ENCODE measurements at places on chromosomes 7 and 10. TPM values are rescaled to one million over a fixed set of nuclear protein-coding genes. Genes with fewer than 3 reads are reported as not detected.

GRCh38 chr7:93894426-93894825 lies 3.9 kb upstream of the TFPI2 start:
- no peak overlapping the region for H3K27ac ChIP-seq
- DNase-seq, result no peak
- no peaks in the 10 kb centered on the region for H3K4me1 ChIP-seq
- no peaks in the 10 kb centered on the region for H3K27me3 ChIP-seq
- no peak overlapping the region for H3K4me3 ChIP-seq

The ZNF804B gene
- total RNA-seq, result 0.33 TPM

DNA sequence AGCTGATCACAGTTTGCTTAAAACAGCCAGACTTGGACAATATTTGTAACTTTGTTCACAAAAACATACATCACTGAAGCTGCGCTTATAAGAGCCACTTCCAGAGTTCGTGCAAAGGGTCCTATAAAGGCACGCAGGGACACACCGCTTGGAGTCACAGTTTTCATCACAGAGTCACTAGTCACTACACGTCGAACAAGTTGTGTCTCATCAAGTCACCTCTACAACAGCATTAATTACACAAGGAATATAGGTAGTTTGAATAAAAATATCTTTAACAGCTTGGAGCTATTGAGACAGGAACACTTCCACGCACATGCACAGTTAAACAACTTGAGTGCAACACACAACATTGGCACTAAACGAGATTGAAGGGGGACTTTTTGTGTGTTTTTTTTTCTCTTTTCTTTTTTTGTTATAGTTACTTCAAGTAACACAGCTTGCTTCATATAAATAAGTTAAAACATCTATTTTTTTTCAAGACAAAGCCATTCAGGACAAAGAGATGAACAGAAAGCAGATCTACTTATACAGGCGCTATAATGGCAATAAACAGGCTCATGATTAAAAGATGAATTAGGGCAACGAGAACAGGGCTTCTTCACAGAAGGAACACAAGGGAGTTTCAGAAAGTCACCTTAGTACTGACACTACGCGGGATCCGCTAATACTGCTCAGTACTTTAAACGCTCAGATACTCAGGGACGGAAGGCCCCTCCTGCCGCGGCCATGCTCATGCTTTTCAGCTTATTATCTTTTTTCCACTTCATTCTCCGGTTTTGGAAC lies 2.2 kb downstream of the HOXA5 start:
- H3K4me1 ChIP-seq, result peaks cover 4% of the 10 kb centered on the region
- peak overlapping the region; percentile 95 for H3K27ac ChIP-seq
- peak; percentile 15 for DNase-seq
- H3K27me3 ChIP-seq, result peaks cover 6% of the 10 kb centered on the region
- H3K36me3 ChIP-seq, result no peaks in the 10 kb centered on the region
- H3K4me3 ChIP-seq, result peak overlapping the region; percentile 80

- no peak for DNase-seq
- H3K36me3 ChIP-seq, result no peaks in the 10 kb centered on the region
- no peaks in the 10 kb centered on the region for H3K27me3 ChIP-seq
- H3K27ac ChIP-seq, result no peak overlapping the region
These were observed 48.3 kb upstream of the FAM171A1 start for GRCh38 chr10:15419279-15419874.

The OR2A14 gene
- total RNA-seq, result not detected

DNA sequence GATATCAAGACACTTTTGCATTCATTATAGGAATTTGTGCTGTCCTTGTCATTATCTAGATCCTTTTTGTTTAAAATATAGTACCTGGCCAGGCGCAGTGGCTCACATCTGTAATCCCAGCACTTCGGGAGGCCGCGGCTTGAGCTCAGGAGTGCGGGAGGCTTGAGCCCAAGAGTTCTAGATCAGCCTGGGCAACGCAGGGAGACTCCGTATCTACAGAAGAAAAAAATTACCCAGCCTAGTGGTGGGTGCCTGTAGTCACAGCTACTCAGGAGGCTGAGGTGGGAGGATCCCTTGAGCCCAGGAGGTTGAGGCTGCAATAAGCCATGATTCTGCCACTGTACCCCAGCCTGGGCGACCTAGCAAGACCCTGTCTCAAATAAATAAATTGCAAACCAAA lies 621 bp upstream of the MORN4 start:
- peak overlapping the region; percentile 65 for H3K27ac ChIP-seq
- no peak for DNase-seq
- no peaks in the 10 kb centered on the region for H3K36me3 ChIP-seq

- no peak overlapping the region for H3K27ac ChIP-seq
- H3K27me3 ChIP-seq, result peaks cover 4% of the 10 kb centered on the region
- H3K4me1 ChIP-seq, result no peaks in the 10 kb centered on the region
- no peak for DNase-seq
These were observed 815 bp downstream of the NEUROG3 start for GRCh38 chr10:69572159-69573055.

- no peaks in the 10 kb centered on the region for H3K4me1 ChIP-seq
- H3K36me3 ChIP-seq, result no peaks in the 10 kb centered on the region
- no peak overlapping the region for H3K4me3 ChIP-seq
- H3K27ac ChIP-seq, result no peak overlapping the region
- no peak for DNase-seq
These were observed 2.0 kb downstream of the PAOX start for GRCh38 chr10:133381036-133381435.

The PLA2G12B gene
- total RNA-seq, result not detected

The TMEM196 gene
- not detected for total RNA-seq

Data from breast epithelium (tissue), 4 donors.